Chondrocyte (in vitro differentiated cells): ENCODE measurements at places on chromosomes 4 and X. TPM values are rescaled to one million over a fixed set of nuclear protein-coding genes. Genes with fewer than 3 reads are reported as not detected.

DNA sequence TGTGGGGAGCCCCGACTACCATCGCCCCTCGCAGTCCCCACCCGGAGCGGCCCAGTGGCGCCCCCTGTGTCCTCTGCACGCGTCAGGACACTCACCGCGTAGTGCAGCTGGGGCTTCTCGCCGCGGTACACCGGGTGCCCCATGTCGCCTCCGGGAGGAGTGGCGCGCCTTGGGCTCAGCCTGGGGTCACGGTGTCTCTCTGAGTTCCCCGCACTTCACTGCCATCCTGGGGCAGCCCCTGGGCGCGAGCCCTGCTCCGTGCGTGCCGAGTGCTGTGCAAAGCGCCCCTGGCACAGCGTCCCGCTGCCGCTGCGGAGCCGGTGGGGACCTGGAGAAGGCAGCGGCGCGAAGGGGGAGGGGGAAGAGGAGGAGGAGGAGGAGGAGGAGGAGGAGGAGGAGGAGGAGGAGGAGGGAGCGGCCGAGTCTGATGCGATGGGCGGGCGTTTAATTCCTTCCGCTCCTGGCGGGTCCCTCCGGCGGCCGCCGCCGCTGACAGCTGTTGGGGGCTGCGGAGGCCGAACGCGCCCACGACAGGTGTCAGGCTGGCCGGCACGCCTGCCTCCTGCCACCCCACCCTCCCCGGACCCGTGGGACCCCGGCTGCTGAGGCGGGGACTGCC lies 134.3 kb downstream of the AMELX start:
- DNase-seq = peak; percentile 89

GRCh38 chrX:24494647-24495075 lies 29.6 kb downstream of the PDK3 start:
- no peak for DNase-seq

GRCh38 chr4:11565899-11566298 lies 137.2 kb upstream of the HS3ST1 start:
- no peak for DNase-seq

- DNase-seq = peak; percentile 86
These were observed 1.9 kb upstream of the MAMLD1 start for GRCh38 chrX:150361070-150361776.

DNA sequence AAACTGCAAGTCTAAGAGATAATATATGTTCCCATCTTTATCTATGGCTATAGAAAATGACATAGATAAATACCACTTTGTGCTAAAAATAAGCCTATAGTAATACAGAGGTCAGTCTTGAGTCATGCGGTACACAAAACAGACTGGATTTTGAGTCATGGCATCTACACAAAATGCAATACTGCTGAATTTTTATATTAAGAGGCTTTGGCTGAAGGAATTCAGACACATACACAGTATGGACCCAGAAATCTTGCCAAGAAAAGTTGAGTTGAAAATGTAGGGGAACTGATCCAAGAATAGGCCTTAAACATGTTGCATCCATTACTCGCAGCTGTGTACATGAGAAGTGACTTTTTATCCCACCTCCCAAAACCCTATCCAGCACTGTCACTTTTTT lies 184.4 kb downstream of the TENM3 start:
- DNase-seq = no peak

AP1AR gene
- total RNA-seq = 12.6 to 15.0 TPM (median 14.5 TPM) in 3 replicates

GRCh38 chr4:118757761-118758251 lies 72.6 kb downstream of the METTL14 start:
- no peak for DNase-seq

DNA sequence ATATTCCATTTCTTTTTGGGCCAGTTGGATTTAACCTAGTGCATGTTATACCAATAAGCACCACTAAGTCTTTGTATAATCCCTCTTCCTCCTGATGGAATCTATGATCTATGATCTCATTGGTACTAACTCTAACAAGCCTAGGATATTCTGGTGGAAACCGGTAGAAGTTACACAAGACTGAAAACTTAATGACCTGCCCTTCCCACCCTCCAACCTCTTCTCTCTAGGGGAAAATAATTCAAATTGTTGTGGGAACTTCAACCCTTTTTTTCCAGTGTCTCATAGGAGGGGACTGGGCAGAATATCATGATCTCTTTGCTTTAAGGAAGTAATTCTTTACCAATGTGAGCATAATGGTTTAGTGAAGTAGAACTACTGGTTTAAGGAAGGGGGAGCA lies 289.5 kb upstream of the BOD1L1 start:
- no peak for DNase-seq

MAGED2 gene
- 467 to 469 TPM (median 467 TPM) in 3 replicates for total RNA-seq

- no peak for DNase-seq
These were observed 106.2 kb upstream of the FAT1 start for GRCh38 chr4:186829740-186830449.

SLC9B1 gene
- total RNA-seq = 1.1 to 1.3 TPM (median 1.1 TPM) in 3 replicates

GRCh38 chr4:10119773-10120172 lies 3.2 kb upstream of the WDR1 start:
- DNase-seq = no peak

- DNase-seq = no peak
These were observed 296.1 kb upstream of the UGT8 start for GRCh38 chr4:114302472-114302871.
